Activated CD8-positive, alpha-beta T cell treated with anti-CD3 and anti-CD28 coated beads, Interleukin-2, amount 10 ng/mL, durations not matched to agents 7 days and 5 days (primary cell): ENCODE measurements at places on chromosomes 16 and 17. TPM values are rescaled to one million over a fixed set of nuclear protein-coding genes. Genes with fewer than 3 reads are reported as not detected.

- H3K36me3 ChIP-seq: no peaks in the 10 kb centered on the region
- no peak for DNase-seq
- no peak overlapping the region for H3K4me3 ChIP-seq
These were observed 4.0 kb upstream of the FA2H start for GRCh38 chr16:74778646-74779045.

DNA sequence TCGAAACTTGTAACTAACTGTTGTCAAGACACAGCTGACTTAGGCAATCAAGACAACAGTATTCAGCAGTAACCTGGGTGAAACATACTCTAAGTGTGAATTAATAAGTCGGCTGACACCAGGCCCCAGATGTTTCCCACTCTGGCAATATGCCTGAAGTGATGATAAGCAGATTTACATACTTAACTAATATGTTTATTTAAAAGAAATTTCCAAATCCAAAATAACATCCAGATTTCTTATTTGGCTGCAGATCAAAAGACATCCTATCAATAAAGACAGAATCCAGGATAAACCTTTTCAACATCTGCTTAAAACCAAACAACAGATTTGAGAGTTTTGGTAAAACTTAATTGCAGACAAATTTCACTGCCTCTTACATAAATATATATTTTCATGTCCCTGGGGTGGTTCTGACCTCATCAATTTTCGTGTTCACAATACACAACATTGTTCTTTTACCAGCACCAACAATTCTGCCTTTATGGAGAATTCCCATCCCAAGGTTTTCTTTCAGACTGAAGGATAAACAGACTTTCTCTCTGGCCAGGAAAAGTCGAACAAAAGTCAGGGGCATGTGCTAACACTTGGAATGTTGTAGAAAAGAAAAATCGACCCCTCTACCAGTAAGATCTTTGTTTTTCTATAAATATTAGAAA is 45.1 kb upstream of the TOX3 start:
- no peaks in the 10 kb centered on the region for H3K27me3 ChIP-seq
- no peaks in the 10 kb centered on the region for H3K36me3 ChIP-seq
- no peak for DNase-seq
- no peak overlapping the region for H3K27ac ChIP-seq
- no peaks in the 10 kb centered on the region for H3K4me1 ChIP-seq
- H3K4me3 ChIP-seq: no peak overlapping the region

DNA sequence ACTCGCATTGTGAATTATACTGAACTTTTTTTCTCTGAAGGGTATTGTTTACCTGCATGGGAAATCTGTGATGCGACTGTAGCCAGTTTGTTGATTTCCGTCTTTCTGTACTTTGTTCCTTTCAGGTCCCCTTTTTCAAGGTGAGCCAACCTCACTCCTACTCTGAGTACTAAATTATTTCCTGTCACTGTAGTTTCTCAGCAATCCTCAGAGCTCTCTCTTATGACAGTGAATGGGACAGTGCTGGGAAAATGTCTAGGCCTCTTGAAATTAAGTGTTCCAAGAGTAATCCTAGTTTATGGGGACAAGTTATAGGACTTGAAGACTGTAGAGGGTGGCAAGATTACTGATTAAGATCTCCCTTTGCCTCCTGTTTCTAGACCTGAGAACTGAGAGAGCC is 167.6 kb downstream of the CNTNAP4 start:
- no peak overlapping the region for H3K27ac ChIP-seq
- no peak overlapping the region for H3K4me3 ChIP-seq
- no peaks in the 10 kb centered on the region for H3K36me3 ChIP-seq
- no peaks in the 10 kb centered on the region for H3K4me1 ChIP-seq
- no peak for DNase-seq

DNA sequence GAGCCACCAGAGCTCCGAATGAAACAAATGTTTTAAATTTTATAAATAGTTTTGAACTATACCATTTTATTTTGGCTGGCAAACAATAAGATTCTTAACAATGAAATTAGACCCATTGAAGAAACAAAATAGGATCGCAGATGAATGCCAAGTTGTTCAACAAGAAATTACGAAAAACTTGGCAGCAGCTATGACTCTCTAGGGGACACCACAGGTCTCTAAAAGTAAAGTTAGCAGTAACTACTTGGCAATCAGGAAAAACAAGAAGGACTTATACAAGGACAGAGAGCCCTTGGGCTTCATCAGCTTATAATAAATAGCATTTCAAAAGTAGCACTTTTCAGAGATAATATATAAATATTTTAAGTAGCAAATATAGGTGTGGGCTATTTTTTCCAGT is 603.8 kb upstream of the PSMD7 start:
- no peak overlapping the region for H3K4me3 ChIP-seq
- H3K27ac ChIP-seq: no peak overlapping the region
- no peaks in the 10 kb centered on the region for H3K27me3 ChIP-seq
- no peaks in the 10 kb centered on the region for H3K4me1 ChIP-seq
- DNase-seq: no peak

- no peak overlapping the region for H3K4me3 ChIP-seq
- no peaks in the 10 kb centered on the region for H3K27me3 ChIP-seq
- H3K36me3 ChIP-seq: no peaks in the 10 kb centered on the region
- peaks cover 4% of the 10 kb centered on the region for H3K4me1 ChIP-seq
- H3K27ac ChIP-seq: no peak overlapping the region
- DNase-seq: peak; percentile 47
These were observed 20.0 kb upstream of the WFIKKN1 start for GRCh38 chr16:610513-611381.

Gene C16orf92
- not detected for total RNA-seq

Gene KRTAP4-9
- not detected for total RNA-seq

Gene PLA2G15
- total RNA-seq: 8.6 TPM
